Urinary bladder (tissue), 4 donors: ENCODE measurements at places on chromosomes 2 and 18.

GRCh38 chr2:239380831-239381708 is 19.8 kb downstream of the HDAC4 start:
- DNase-seq, result no peak

GRCh38 chr18:377088-377487 is 109.2 kb upstream of the THOC1 start:
- DNase-seq, result no peak

GRCh38 chr2:220451438-220451837 is 824.0 kb downstream of the SLC4A3 start:
- no peak for DNase-seq

GRCh38 chr2:134351016-134351415 is 97.1 kb downstream of the MGAT5 start:
- DNase-seq, result no peak

GRCh38 chr2:48197618-48198017 is 291.3 kb upstream of the FBXO11 start:
- DNase-seq, result no peak

DNA sequence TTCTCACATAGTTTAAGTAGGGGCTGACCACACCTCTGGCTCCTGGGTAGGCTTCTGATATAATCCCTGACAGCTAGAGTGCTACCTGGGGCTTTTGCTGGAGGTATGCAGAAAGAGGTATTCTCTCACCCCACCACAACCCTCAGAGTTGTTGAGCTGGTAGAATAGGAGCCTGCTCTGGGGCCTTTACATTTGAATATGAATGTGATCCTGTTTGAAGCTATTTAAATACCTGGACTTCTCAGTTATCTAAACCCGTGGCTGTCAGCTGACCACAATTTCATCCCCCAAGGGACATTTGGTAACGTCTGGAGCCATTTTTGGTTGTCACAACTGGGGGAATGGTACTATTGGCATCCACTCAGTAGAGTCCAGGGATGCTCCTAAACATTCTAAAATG is 669.1 kb downstream of the SATB2 start:
- DNase-seq, result no peak

- no peak for DNase-seq
Measured at GRCh38 chr2:170963386-170963785, 34.3 kb downstream of the GORASP2 start.

GRCh38 chr2:15058015-15058720 is 425.7 kb downstream of the LRATD1 start:
- no peak for DNase-seq

DNA sequence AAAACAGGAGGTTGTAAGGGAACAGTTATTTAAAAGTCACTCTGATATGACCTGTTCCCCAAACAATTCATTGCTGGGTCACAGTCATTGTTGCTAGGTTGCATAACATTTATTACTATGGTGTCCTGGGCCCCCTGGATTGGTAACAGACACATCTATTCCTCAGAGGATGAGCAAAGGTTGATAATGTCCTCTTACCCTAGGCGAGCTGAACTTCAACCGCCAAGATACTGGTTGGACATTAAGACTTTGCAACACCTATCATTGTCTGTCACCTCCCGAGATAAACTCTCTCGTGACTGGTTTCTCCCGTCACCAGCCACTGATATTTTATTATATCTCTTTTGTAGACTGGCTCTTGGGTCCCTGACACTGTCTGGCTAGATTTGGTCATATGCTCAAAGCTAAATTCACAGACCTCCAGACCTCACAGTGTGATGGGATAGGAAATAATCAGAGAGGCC is 361.3 kb downstream of the ZNF521 start:
- no peak for DNase-seq

- no peak for DNase-seq
Measured at GRCh38 chr2:127308586-127309138, 14.7 kb upstream of the ERCC3 start.

- no peak for DNase-seq
Measured at GRCh38 chr2:181780047-181780651, 99.8 kb upstream of the NEUROD1 start.

- DNase-seq, result no peak
Measured at GRCh38 chr2:62145478-62146100, 50.3 kb upstream of the B3GNT2 start.

DNA sequence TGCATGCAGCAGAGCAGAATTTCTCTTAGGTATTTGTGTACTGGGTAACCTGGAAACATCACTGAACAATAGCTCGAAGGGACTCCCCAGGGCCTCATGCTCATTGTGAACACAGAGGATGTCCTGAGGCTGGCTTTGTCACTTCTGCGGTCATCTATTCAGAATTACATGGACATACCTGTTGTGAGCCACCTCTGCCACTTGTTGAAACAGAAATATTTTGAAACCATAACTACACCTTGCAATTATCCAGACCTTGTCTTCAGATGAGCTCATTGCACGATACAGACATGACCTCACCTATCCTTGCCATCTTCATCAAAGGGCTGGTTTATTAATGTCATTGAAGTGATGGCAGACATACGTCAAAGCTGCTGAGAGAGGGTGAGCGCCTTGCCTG is 23.4 kb upstream of the CREG2 start:
- DNase-seq, result no peak

- no peak for DNase-seq
Measured at GRCh38 chr2:236546561-236547002, 23.0 kb upstream of the ACKR3 start.
